CD4-positive, alpha-beta memory T cell (primary cell): ENCODE measurements at places on chromosomes 7 and 10. TPM values are rescaled to one million over a fixed set of nuclear protein-coding genes. Genes with fewer than 3 reads are reported as not detected.

GRCh38 chr10:24834869-24835268, 111.2 kb upstream of the ARHGAP21 start:
- DNase-seq: no peak

- no peak for DNase-seq
Measured at GRCh38 chr7:138089080-138089901, 13.0 kb downstream of the AKR1D1 start.

DNA sequence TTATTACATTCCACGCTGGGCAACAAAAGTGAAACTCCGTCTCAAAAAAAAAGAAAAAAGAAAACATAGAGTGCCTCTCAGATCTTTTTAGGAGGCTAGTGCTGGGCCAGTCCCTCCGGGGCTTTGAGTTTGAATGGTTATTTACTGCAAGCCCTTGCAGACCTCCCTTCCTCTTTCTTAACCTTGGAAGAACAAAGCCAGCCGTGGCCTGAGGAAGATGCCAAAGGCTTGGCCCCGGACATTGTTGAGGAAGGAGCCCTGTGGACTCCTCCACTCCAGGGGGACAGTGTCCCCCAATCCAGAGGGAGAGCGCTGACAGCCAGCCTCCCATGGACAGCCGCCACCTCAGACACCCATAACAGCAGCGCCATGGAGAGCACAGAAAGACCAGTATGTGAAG, 5.0 kb downstream of the TSPAN33 start:
- DNase-seq: no peak

GRCh38 chr7:118492466-118492865, 268.0 kb downstream of the ANKRD7 start:
- DNase-seq: no peak

- DNase-seq: no peak
Measured at GRCh38 chr7:21908746-21909145, 37.0 kb downstream of the CDCA7L start.

GRCh38 chr10:81838950-81839349, 36.0 kb upstream of the NRG3 start:
- DNase-seq: no peak

- no peak for DNase-seq
Measured at GRCh38 chr7:134114992-134115391, 12.1 kb upstream of the LRGUK start.

DNA sequence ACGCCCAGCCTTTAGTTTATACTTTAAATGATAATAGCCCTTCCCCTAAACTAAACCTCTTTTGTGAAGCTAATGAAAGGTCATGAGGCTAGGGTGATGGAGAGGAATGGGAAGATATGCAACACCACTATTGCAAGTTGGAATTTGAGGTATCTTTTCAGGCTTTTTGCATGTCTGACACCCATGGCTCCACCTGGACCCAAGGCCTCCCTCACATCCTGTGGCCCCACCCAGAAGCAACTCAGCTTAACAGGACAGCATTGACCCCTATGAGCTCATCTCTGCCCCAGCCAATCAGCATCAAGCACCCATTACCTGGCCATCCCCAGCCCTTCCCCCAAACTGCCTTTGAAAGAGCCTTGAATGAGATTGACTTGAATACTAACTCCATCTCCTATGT, 674.2 kb upstream of the NRP1 start:
- no peak for DNase-seq

GRCh38 chr10:1203216-1203615, 147.0 kb downstream of the WDR37 start:
- DNase-seq: no peak

DNA sequence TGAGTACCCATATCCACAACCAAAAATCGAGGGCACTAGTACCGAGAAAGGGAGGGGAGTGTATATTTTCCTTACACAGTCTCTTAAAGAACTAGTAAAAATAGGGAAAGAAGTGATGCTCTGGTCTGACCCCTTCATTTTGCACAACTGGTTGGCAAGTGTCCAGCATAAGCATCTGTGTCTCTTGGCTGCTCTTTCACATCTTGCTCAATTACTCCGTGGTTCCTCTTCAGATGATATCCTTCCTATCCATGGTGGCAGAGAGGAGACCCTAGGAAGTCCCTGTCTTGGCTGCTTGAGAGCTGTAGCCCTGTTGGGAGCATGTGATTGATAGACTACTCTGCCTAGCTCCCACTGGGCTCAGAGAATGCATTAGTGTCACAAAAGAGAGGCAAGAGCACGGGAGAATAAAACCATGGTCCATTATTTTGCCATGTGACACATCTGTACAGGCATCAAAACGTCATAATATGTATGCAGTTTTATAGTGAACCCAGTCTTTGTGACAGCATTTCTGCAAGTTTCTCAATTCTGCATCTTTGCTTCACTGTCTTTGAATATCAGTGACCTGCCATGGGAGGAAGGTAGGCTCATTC, 111.8 kb upstream of the ANKRD1 start:
- DNase-seq: no peak

GRCh38 chr10:120961795-120962755, 110.9 kb downstream of the WDR11 start:
- no peak for DNase-seq

DNA sequence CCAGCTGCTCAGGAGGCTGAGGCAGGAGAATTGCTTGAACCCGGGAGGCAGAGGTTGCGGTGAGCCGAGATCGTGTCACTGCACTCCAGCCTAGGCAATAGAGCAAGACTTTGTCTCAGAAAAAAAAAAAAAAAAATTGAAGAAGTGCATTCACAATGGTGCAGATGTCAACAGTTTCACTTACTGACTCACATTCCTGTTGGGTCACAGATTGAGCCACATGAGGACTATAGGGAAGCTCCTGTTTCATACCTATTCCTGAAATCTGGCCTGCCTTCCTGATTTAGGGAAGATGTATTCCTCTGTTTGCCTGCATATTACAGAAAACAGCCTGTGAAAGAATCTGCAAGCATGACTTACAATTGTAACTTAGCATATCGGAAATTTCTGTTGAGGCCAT, 78.2 kb downstream of the AKR1C4 start:
- DNase-seq: no peak

Gene DNAJC9
- polyA plus RNA-seq: 40.1 TPM

Gene DPYSL4
- polyA plus RNA-seq: 0.24 TPM

Gene TMEM72
- polyA plus RNA-seq: not detected

Gene CALML5
- polyA plus RNA-seq: not detected

Gene SFTPA1
- not detected for polyA plus RNA-seq

Gene CLRN3
- polyA plus RNA-seq: not detected

Gene IDI2
- polyA plus RNA-seq: not detected

Gene MTG1
- polyA plus RNA-seq: 37.0 TPM
